ENCODE measurements at places on chromosomes 5 and 9.

GRCh38 chr9:75017378-75017777, 10.7 kb downstream of the CARNMT1 start:
- DNase-seq, result no peak

- DNase-seq, result no peak
These were observed 313.9 kb upstream of the TLE4 start for GRCh38 chr9:79257790-79258351.

DNA sequence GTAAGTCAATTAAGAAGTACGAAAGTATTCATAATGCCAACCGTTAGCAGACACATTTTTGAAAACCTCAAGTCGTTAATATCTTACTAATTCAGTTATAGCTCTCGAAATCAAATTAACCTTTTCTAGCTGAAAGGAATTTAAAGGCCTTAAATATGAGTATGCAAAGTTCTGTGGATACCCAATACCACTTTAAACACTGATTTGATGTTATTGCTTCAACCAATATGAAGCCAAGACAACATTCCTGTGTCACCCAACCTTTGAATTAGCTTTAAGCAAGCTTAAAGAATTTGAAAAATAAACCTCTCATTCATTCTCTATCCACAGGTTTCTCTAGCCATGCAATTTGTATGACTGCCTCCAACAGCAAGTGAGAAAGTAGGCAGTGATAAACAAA, 204.5 kb downstream of the MCTP1 start:
- DNase-seq, result no peak

- no peak for DNase-seq
These were observed 272.4 kb downstream of the CDK5RAP2 start for GRCh38 chr9:120307599-120307998.

- DNase-seq, result no peak
These were observed 2.6 kb upstream of the GRIN1 start for GRCh38 chr9:137136261-137136880.

DNA sequence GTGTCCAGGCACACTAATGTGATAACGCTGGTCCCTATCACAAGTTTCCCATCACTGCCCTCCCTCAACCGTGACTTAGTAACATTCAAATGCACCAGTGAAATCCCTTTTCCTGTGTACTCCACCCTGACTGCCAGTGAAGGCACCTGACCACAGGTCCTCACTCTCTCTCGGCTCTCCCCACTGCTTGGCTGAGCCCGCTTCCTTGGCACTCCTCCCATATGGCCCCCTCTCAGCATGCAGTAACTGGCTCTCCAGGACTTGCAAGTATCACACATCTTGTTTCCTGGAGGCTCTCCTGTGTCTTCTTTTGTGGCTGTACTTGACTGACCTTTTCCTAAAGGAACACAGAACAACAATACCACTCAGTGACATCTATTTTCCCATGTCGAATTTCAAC, 292.0 kb upstream of the ZNF608 start:
- DNase-seq, result no peak

GRCh38 chr9:133256136-133256461, 18.9 kb downstream of the ABO start:
- no peak for DNase-seq

- no peak for DNase-seq
These were observed 371.4 kb downstream of the NTRK2 start for GRCh38 chr9:85040821-85041465.

- no peak for DNase-seq
These were observed 586 bp upstream of the FCHO2 start for GRCh38 chr5:72955143-72955767.

- no peak for DNase-seq
These were observed 113.5 kb downstream of the TSSK1B start for GRCh38 chr5:113321276-113321675.

GRCh38 chr9:124420991-124421543, 5.8 kb upstream of the PSMB7 start:
- no peak for DNase-seq

GRCh38 chr5:88394536-88395175, 126.0 kb upstream of the TMEM161B start:
- no peak for DNase-seq

DNA sequence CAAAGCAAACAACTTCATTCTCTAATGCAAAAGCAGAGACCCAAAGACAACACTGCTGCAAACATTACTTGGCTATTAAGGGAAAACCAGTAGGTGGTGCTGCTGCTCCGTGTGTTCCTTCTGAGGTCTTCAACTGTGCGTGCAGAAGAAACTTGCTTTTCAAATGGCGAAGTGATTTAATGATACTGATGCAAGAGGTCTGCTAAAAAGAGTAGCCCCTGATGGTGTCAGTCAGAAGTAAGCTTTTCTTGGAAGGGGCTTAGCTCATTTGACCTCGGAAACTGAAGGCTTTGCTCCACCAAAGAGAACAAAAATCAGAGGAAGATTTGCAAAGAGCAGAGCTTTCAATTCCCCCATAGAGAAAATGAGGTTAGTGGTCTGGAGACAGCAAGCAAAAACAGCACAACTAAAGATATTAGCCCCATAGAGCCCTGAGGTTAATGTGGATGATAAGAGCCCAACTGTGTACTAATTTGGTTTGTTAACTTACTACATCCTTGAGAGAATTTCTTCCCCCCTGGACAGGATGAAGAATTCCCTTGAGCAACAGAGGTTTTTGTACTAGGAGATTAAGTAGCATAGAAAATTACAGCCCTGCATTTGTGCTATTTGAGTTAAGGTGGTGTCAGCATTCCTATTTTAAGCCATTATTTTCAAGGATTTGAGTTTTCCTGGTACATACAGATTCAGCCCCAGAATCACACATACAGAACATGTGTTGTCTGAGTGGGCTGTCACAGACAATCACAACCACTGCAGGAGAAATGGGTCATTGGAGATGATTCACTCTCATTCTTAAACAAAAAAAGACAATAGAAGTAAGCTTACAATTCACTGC, 153.2 kb upstream of the C9orf72 start:
- peak; percentile 28 for DNase-seq
